Esophagus squamous epithelium (tissue), 5 donors: ENCODE measurements at places on chromosomes 11 and 22.

DNA sequence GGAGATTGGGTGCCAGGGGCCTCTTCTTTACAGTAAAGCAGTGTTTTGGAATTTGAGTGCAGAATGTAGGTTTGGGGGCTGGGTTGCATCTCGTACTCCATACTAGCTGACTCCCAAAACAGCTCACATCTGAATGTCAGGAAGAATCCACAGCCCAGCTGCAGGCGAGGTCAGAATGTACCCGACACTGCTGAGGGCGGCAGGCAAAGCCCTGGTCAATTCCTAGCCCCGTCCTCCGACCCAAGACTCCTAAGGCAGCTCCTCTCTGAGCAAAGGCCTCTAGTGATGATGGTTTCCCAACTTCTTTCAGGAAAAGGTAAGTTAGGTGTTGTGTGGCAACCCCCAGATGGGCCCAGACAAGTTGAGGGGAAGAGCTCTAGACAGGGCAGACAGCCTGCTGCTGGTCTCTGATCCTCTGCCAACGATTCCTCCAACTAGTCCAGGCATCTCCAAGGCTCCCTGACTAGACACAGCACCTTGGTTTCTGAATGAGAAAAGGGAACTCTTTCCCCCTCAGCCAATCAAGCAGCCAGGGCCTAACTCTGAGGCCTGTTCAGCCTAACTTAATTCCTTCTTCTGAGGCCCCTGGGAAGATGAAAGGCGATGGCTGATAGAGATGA is 8.6 kb downstream of the LARGE2 start:
- DNase-seq = no peak

DNA sequence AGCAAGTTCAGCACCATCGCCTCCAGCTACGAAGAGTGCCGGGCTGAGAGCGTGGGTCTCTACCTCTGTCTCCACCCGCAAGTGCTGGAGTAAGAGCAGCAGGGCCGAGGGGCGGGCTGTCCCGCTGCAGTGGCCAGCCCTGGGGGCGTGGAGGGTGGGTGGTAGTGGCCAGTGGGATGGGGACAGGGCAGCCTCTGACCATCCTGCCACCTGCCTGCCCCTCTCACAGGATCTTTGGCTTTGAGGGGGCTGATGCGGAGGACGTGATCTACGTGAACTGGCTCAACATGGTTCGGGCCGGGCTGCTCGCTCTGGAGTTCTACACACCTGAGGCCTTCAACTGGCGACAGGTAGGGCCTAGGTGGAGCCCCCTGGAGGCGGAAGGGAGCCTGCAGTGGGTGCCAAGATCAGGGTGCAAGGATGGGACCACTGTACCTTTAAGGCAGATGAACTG is 15.0 kb upstream of the BBS1 start:
- DNase-seq = no peak

DNA sequence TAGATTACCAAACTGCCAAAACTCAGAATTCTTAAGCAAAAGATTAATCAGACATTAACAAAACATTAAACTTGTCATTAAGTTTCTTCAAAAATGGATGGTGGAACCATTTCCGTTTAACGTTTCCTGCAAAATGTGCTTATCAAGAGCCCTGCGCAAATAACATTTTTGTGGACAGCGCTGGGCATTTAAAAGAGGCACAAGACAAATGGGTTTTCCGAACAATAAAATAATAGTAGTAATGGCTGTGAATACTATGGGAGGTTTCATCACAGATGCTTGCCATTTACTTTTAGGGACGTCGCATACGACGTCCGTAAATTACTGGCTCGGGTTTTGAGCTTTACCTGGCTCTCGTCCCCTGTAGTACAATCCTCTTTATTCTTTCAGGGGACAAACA is 1.1 kb downstream of the NPAT start:
- DNase-seq = no peak

- no peak for DNase-seq
Observed at GRCh38 chr11:44528103-44528502, 37.4 kb upstream of the CD82 start.

DNA sequence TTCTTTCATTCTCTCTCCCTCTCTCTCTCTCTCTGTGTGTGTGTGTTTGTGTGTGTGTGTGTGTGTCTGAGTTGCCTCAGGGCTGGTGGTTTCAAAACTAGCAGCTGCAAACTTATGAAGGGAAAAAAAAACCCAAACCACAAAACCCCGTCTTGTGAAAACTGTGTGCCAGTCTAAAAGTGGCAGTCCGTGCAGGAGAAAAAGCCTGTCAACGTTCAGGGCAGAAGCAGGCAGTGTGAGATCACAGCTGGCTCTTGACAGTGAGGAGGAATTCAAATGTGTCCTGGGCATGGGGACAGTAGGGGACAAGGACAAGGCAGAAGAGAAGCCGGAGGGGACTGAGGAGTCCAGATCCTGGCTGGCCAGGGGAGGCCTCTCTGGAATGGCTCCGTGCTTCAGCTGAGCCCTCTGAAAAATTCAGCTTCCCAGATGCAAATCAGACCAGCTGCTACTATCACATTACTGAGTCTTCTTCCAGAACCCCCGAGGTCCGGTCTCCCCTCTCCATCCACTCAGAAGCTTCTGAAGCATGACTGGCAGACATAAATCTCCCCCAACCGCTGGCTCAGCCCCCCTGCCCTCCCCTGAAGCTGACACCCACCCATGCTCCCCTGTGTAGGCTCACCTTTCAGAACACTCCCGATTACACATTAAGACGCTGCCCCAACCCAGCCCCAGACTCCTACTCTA is 31.9 kb downstream of the FLI1 start:
- DNase-seq = peak; percentile 27

- no peak for DNase-seq
Observed at GRCh38 chr11:12777208-12777874, 103.1 kb downstream of the TEAD1 start.

DNA sequence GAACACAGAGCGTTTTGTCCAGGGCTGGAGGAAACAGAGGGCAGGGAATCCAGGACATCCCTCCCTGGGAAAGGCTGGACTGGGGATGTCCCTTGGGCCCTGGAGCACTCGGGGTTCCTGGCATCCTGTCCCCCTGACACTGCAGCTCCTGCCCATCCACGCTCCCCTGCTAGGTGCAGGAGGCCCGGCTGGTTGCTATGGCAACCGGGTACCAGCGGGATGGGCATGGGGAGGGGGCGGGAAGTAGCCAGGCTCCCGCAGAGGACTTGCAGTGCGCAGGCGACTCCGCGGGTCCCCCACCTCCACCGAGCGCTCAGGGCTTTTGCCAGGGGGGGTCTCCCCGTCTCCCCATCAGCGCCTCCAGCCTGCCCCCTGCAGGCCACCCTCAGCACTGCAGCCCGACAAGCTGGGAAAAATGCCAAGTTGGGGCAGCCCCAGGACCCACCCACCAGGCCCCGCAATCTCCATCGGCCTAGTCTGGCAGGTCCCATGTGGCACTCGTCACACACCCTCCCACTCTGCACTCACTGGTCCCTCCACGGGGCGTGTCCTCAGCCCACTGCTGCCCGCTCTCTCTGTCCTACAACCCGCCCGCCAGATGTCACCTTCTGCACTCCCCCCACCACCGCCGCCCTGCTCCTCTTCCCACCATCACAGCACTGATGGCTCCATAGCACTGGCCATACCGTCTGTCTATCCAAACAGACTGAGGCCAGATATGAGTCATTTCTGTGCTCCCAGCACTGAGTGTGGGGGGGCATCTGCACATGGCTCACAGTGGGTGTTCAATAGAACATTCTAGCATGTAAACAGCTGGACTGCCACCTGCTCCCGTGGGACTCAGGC is 31.5 kb downstream of the KIAA0930 start:
- no peak for DNase-seq
